ENCODE measurements at places on chromosomes 2 and 18.

DNA sequence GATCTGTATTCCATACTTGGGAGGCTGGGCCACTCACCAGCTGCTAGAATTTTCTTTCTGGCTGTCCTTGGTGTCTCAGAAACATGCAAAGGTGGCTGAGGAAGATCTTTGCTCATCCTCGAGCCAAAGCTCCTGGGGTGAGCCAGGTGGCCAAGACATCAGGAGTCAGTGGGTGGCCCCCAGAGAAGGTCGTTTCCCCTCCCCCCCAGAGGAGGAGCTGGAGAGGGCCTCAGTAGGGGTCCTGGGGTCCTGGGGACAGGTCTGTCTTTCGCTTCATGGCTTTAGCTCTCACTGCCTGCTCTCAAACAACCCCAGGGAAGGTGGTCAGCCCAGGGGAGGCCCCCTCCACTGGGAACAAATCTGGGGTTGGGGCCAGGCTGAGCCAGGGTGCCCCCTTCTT, 13.6 kb downstream of the KCNK3 start:
- no peak for DNase-seq

DNA sequence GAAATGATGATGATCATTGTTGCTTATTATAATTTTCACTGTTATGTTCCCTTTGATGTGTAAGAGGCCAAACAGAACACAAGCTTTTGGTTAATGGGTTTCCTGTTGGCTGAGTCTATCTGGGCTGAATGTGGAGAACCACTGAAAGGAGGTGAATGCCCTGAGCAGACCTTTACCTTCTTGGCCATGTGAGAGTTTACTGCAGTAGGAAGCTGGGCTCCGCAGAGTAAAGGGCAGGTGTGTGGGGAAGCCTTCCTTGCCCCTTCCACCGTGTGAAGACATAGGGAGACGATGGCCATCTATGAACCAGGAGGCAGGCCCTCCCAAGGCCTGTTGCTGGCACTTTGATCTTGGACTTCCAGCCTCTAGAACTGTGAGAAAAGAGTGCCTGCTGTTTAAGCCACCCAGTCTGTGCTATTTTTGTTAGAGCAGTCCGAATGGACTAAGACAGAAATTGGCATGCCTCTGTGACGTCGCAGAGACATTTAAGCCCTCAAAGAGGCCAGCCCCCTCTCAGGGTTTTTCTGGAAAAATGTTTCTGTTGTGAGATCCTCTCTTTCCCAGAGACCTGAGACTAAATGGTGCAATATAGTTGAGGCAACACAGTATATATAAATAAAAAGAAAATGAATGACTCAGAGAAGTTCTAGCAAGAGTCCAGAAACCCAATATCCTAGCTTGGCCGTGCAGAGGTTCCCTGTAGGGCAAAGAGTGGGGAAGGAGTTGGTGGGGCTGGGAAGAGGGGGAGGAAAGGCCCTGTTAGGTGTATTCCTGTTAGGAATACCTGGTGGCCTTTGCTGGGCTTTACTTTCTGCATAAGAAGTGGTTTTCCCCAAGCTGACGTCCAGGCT, 121.9 kb upstream of the LGALSL start:
- no peak for DNase-seq

- DNase-seq: no peak
These were observed 3.8 kb downstream of the LBH start for GRCh38 chr2:30235008-30235655.

- no peak for DNase-seq
These were observed 8.1 kb upstream of the GPBAR1 start for GRCh38 chr2:218252509-218253231.

DNA sequence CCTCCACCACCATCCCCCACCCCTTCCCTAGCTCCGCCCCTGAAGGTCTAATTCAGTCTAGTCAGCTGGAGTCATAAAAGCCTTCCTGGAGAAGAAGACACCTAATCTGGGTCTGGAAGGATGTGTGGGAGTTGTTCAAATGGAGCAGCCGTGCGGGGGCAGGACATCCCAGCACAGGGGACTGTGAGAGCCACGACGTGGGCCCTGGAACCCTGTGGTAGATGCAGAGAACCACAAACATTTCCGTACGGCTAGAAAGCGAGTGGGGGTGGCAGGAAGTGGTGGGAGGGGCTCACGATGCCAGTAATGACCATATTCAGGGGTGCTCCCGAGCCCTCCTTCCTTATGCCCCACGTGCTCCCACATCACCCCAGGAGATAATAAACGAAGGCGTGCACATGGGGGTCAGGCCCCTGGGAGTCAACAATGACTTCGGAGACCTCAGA, 20.9 kb upstream of the COL6A3 start:
- no peak for DNase-seq

DNA sequence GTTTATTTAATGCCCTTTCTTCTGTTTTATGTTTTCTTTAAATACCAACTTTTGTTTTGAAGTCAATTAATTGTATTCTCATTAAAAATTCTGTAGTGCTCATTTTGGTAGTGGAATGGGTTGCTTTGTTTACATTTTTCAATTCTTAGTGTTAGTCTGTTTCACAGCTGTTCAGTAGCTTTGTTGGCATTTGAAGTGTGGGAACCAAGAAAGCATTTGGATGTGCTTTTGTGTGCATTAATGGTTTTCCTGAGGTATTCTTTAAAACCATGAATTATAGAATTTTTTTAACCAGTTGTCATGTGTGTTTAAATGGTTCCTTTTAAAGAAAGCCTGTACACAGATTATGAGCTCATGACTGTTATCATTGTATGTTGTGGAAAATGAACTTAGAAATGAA, 19.7 kb downstream of the MIB1 start:
- no peak for DNase-seq

DNA sequence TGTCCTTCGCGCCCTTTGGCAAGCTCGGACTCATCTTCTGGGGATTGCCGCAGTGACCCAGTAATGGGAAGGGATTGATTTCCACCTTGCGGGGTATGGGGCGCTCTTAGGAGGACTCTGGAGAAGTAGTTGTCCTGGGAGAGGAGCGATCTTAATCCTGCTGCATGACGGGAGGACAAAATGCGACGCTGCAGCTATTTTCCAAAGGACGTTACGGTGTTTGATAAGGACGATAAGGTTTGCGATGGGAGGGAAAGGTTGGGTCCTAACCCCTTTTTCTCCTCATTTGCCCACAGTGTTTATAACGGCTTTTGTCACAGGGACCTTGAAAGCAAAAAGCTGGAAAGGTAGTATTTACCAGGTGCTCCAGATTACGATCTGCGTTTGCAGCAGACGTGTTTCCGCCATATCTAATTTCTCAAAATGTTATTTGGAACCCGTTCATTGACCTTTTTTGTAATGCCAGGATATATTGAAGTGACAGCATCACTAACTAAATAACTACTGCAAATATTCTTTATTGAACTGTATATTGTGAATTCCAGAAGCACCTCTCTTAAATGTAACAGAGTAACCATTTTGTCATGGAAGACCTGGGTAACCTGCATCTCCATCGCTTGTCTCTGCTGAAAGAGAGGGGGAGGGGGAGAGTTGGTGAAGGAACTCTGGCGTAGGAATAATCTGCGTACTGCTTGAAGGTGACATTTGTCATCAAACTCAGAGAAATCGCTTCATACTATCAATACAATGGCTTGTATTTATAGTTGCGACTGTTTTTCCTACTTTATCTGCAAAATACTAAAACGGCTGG, 590 bp downstream of the MDH1 start:
- DNase-seq: peak; percentile 24

- no peak for DNase-seq
These were observed 26.8 kb upstream of the IL1RL1 start for GRCh38 chr2:102284611-102285010.

DNA sequence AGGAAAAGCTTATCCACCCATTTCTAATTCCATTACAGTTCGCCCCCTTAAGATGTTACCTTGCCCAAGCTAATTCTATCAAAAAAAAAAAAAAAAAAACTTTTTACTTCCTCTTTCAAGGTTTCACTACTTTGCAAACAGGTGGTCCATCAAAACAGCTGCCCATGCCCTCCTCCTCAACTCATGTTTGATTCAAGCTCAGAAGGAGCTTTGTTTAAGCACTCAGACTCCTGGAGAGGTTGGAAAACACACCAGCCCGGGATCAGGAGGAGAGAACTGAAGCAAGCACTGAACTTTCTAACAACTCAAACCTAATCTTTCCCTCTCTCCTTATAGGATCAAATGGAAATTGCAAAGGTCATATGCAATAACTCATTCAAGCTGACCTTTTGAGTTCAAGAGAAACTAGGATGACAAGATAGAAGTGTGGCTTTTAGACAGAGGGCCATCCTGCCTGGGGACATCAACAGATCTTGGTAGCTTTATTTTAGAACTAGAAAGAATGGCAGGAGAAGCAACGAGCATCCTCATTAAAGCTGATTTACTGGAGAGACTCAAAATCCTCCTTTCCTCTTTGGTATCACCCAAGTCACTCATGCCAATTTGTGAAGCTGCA, 28.3 kb upstream of the FZD7 start:
- no peak for DNase-seq

DNA sequence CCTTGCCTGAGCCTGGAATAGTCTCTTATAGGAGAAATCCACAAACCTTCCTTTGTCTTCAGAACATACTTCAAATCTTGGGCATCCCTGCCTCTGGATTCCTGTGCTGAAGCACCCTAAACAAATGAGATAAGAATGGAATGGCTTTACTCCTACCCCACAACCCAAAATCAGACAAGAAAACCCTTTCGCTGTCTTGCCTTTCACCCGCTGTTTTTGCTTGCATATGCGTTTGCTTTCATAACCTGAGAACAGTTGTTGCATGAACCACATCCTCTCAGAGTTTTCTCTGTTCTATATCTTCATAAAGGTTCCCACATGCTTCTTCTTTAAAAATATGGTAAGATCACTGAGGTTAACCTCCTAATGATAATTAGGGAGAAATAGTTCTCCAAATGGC, 132.1 kb upstream of the MAP3K20 start:
- DNase-seq: no peak

DNA sequence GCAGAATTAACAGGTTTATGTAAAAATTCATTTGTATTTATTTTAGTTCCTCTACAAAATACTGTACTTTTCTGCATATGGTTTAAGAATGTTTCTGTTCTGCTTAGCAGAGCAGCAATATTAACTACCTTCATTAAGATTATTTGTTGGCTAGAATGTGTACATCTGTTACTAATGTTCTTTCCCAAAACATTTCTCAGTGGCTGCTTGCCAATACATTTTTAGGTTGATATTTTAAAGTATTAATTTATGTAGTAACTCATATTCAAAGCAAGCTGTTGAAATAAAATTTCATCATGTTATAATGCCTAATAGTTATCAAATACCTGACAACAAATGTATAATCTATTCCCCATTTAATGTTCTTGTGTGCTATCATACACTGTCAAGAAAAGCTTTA, 40.3 kb downstream of the PRKD3 start:
- no peak for DNase-seq

GRCh38 chr18:59748628-59749360, 51.6 kb upstream of the CCBE1 start:
- no peak for DNase-seq

GRCh38 chr2:186201371-186201770, 284.7 kb upstream of the ZC3H15 start:
- DNase-seq: no peak

- DNase-seq: no peak
These were observed 1791.6 kb downstream of the SUCLG1 start for GRCh38 chr2:82667491-82667890.

DNA sequence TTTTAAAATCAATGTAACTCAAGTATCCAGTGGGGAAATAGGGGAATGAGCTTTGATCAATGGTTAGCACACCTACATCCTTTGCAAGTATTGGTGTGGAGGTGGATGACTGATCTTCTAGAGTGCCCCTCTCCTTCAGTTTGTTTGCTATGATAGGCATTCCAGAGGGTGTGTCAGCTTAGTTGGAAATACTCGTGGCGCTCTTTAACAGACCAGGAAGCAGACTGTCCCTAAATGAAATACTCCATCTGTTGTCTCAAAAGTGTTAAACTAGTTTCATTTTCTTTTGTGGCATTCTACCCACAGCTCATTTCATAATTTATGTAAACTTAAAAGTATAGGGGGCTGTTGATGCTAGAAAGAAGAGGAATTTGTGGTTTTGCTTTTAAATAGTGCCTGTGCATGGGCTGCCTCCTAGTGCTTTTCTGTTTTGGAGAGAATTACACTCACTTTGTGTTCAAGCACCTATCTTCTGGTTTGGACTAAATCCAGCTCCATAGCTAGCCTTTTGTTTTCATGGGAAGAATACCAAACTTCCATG, 66.2 kb downstream of the STAT1 start:
- DNase-seq: no peak

DNA sequence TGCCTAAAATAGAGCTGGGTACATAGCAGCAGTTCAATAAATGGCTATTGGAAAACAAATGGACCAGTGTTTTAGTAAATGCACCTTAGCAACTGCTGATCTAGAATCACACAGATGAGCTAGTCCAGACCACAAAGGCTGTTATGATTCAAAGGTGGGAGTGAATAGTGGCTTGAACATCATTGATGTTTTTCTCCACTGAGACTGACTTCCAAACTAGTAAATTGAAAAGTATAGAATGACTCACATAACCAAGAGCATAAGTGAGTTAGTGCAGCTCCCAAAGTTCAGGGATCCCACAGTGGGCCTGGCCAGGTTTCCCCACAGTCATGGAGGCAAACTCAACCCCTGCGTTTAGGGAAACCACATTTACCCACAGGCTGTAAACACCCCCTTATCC, 106.7 kb upstream of the YPEL5 start:
- no peak for DNase-seq

GRCh38 chr2:32118055-32118454, 47.6 kb upstream of the SLC30A6 start:
- no peak for DNase-seq

GRCh38 chr2:136393514-136393913, 275.6 kb upstream of the CXCR4 start:
- no peak for DNase-seq

DNA sequence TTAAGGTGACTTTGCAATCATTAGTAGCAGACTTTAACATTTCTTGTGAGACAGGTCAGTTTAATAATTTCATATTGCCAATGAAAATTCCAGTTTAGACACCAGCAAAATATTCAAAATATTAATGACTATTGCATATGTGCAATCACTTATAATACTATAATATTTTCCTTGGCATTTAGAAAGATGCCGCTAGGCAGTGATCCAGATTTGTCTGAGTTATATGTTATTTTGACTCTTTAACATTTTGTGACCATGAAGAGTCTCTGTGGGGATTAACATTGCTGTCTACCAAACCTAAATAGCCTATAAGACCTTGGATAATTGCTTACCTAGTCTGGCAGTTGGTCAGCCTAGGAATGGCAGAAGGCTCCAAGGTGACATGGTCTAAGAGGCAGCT, 389.6 kb downstream of the THSD7B start:
- DNase-seq: no peak

Data from COR-L47 (cell line).